NCI-H748 treated with DMSO at 0.1 percent for 48 hours (cell line): ENCODE measurements at places on chromosomes 3 and 15.

GRCh38 chr3:114308377-114308776, 14.5 kb downstream of the TIGIT start:
- DNase-seq, result no peak

DNA sequence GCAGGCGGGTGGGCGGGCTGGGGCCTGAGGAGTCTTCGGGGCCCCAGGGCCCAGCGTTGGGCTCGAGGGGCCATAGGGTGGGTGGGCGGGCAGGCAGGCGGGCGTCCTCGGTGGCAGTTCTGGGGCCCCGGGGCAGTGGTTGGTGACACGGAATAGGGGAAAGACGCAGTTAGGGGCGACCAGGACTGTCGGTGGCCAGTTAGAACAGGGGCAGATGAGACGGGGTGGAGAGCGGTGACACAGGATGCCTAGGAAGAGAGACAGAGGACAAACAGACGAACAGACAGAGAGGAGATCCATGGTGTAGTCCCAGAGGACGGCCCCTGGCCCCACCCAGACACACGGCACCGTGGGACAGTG, 36.5 kb downstream of the GRIP2 start:
- DNase-seq, result no peak

DNA sequence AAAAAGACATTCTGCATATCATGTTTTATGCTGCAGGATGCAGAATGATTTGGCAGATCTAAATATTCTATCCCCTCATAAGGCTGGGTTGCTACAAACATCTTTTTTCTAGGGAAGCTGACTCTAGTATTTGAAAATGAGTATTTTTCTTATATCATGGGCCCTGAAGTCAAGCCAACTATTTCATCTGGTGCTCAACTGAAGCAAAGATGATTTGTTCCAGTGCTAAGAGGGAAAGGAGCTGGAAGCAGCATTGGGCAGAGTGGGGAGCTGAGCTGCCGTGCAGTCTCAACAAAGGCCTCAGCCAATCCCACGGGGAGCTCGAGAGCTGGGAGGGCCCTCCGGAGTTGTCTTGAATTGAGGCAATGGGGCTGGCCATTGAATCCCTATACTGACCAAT, 155.3 kb upstream of the SLCO3A1 start:
- no peak for DNase-seq

DNA sequence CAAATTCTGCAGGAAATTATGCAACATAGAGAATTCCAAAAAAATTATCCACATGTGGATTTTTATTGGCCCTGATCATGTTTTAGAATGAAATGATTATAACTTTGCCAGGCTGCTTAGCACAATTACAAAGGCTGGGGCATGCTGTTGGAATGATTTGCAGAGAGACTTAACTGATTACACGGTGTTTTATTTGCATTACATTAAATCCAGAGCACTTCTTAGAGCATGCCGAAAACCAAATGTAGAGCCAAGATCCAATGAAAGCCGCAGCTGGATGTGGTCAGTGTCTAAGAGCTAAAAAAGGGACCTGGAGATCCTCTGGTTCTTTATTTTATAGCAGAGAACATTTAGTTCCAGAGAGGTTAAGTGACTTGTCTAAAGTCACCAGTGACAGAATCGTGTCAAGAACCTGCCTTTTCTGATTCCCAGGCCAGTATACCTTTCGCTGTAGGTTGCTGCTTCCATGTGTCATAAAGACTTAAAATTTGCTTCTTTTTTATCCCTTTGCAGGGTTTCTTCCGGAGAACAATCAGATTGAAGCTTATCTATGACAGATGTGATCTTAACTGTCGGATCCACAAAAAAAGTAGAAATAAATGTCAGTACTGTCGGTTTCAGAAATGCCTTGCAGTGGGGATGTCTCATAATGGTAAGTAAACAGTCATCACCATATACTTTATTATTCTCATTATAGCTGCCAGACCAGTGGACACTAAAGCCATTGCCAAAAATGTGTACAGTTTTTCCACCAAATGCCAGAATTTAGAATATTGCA, 92.0 kb upstream of the TSEN2 start:
- no peak for DNase-seq

DNA sequence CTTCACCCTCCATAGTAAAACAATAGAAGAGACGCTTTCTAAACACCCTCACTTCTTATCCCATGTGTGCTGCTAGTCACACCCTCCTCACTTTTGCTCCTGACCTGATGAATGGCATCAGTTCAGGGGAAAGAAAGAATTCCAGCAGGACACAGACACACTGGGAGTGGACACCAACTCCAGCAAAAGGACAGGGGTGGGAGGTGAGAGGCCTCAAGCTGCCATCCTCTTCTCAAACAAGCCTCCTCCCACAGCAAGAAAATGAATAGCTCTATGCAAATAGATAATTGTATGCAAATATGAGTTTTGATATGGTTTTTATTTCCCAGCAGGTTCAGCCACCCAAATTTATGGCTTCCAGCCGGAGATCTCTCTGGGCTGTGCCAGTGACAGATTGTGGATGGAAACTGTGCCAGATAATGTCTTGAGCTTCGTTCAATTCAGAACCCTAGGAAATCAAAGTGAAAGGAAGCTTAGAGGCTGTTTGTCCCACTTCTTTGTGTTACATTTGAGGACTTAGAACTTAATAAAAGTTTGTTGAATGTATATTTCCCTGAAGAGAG, 209.3 kb upstream of the PPP2R3A start:
- no peak for DNase-seq

DNA sequence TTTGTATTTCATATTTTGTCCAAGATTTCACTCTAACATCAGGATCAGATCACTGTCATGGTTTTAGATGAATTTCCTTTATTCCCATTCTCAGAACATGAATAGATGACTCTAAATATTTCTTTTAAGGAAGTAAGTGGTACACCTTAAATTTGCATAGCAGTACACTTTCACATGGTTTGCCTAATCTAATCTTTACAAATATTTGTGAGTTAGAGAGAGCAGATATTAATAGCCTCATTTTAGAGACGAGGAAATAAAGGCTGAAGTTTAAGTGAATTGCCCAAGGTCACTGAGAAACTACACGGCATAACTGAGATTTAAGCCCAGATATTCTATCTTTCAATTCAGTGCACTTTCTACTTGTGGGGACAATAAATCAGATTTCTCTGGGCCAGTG, 14.2 kb downstream of the TERC start:
- DNase-seq, result no peak

DNA sequence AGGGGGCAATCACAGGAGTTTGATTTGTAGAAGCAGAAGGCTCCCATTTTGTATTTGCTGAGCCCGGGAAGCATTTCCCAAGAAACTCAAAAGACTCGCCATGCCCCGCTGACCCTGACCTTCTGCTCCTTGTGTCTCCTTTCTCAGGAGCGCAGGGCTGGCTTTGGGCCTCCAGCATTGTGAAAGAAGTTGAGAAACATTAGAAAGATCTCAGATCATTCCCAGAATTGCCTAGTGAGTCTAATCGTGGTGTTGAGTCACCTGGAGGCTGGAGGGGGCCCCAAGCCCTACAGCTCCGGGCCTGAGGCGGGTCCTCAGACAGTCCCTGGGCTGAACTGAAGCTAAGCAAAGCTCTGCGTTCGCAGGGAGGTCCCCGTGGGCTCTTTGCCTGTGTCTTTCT, 10.9 kb upstream of the PIGZ start:
- DNase-seq, result no peak

DNA sequence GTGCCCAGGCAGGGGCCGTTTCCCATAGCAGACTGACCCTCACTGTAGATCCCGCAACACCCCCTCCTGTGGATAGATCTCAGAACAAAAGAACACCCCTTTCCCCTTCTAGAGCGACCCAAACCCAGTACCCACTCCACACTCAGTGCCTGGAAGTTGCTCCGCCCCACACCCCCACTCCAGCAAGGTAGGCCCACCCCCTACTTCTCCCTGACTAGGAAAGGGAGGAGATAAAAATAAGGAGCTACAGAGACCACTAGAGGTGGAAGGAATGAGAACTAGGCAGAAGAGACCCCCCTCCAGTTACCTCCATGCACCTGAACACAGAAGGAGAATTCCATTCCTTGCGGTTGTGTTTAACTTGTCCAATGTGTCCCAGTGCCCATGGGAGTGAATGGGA, 30.2 kb upstream of the PARL start:
- no peak for DNase-seq

- no peak for DNase-seq
Observed at GRCh38 chr3:128226795-128227395, 73.6 kb downstream of the EEFSEC start.

GRCh38 chr15:75454471-75455378, 3.2 kb upstream of the SIN3A start:
- DNase-seq, result peak; percentile 67

GRCh38 chr3:152272771-152273242, 4.1 kb downstream of the MBNL1 start:
- no peak for DNase-seq

DNA sequence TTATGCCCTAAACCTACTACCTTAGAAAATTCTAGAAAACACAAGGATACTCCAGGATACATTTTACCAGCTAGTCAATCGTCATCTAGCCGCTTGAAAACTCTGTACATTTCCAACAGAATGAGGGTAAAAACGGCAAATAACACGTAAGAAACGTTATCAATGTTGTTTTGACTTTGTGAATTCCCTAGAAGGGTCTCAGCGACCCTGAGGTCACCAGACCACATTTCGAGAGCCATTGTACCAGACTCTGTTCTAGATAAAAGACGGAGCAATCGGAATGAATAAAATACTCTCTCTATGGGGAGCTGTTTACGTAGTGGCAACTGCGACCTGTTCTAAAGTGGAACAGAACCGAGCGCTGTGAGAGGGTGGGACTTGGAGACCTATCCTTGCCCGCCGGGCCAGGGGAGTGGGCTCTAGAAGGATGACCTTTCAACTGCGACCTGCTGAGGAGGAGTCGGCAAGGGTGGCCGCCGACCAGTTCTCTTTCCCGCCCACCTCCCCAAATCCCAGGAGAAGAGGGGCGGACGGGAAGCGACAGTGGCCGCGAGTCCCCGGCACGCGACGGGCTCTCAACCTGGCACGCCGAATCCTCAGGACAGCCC, 778 bp upstream of the AP4E1 start:
- no peak for DNase-seq

GRCh38 chr3:60803216-60804173, 447.8 kb downstream of the FHIT start:
- DNase-seq, result no peak

- no peak for DNase-seq
Observed at GRCh38 chr3:55771503-55771902, 284.4 kb upstream of the WNT5A start.

DNA sequence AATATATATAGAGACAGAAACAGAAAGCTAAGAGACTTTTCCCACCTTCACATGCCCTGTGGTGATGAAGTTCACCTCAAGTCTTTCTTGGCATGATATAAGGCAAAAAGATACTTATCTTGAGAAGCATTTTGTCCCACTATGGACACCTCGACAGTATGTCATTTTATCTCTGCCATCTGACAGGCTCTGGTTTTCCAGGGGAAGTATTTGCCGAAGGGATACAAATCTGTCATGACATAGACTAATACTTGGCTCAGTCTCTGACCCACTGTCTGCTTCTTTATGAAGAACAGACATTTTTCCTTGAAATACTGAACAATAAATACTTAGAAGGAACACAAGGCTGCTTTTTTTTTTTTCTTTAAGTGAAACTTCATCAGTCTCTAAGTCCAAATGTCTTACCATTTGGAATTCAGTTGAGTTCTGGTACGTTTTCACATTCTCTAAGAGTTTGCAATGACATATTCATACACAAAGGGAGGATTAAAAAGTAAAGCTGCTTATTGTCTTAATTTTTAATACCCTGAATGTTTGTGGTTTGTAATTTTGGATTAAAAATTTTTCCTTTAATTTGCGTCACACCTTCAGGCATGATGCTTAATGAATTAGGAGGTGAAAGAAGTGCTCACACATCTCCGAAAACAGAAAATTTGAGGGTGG, 87.8 kb upstream of the LMOD3 start:
- no peak for DNase-seq

GRCh38 chr3:117798221-117798620, 1088.6 kb downstream of the TUSC7 start:
- no peak for DNase-seq

GRCh38 chr3:4532535-4533112, 39.5 kb downstream of the ITPR1 start:
- no peak for DNase-seq

DNA sequence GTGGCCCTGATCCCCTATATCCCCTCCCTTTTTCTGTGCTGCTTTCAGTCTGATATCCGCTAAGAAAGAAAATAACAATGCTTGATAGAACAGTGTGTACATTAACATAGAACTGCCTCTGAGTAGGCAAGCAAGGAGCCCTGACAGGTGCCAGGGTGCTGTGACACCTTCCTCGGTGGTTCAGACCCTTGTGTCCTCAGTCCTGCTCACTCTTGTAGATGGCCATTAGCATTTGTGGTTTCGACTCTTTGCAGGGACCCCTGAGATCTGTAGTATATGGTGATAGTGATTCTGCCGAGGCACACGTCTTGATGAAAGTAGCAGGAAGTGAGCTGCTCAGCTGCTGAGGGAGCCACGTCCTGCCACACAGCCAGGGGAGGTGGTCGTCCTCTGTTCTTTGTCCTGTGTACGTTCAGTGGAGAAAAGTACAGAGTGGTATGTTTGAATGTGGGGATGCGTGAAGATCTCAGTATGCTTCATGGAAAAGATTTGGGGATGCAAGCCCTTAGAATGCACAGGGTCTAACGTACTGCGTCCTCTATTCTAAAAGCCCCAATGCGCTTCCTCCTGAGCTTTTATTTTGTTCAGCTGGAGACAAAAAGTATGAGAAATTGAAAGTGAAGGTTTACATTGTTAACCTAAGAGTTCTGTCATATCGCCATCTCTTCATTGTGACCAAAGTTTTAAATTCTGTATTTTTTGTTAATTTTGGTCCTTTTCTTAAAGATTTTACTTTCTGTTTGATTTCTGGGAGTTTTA, 35.4 kb downstream of the PXYLP1 start:
- DNase-seq, result no peak

DNA sequence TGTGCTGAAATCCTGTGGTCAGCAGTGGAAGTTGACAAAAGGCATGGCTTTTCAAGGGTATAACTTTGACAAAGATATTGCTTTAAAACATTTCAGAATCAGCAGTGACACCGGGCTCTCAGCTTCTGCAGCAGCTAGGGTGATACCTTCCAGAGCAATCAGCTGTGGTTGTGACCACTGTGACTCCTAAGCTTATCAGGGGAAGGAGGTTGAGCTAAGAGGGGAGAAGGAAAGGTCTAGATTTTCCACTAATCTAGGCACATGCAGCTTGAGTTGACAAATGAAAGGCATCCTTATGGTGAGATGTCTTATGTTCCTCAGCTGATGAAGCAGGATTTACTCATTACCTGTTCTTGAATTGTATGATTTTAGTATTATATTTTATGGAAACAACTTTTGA, 16.3 kb upstream of the LRRFIP2 start:
- no peak for DNase-seq

- no peak for DNase-seq
Observed at GRCh38 chr3:173013219-173013832, 127.7 kb downstream of the SPATA16 start.

GRCh38 chr3:122560680-122561079, 3.4 kb downstream of the PARP9 start:
- DNase-seq, result no peak

DNA sequence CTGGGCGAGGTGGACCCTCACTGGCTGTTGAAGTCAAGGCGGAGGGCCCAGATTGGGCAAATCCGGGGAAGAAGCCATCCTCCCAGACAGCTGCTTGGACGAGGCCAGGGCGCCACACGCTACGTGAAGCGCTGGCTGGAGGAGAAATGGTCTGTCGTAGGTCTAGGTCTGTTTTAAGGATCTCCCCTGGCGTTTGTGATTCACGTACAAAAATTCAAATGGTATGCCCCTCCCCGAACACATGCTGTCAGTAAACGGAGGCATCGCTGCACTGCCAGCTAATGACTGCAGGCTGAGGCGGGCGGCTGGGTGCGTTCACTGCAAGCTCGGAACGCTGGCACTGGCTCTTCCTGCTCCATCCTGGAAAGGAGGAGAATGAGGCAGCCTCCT, 69.9 kb downstream of the EPHB3 start:
- DNase-seq, result no peak
